Stimulated activated CD4-positive, alpha-beta T cell treated with anti-CD3 and anti-CD28 coated beads, Interleukin-1b, Interleukin-23, amount 100 ng/mL, for 1 hour (primary cell): ENCODE measurements at places on chromosomes 13 and 19.

DNA sequence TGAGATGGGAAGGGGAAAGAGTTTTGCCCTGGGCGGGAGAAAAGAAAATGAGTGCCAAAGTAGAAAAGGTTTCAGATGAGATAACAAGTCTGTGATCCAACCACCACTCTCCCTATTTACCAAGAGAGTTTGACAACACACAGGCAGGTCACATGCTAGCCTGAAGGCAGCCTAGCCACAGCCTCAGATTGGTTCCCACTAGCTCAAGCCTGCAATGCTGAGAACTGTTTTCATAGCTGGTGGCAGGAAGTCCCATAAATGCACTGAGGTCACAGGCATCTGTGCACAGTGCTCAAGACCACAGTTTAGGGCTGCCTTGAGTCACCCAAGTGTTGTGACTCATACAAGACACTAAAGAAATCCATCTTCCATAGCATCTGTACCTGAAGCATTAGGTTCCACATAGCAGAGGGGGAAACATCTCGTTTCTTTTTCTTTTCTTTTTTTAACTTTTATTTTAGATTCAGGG, 18.5 kb upstream of the POP4 start:
- no peak for DNase-seq

DNA sequence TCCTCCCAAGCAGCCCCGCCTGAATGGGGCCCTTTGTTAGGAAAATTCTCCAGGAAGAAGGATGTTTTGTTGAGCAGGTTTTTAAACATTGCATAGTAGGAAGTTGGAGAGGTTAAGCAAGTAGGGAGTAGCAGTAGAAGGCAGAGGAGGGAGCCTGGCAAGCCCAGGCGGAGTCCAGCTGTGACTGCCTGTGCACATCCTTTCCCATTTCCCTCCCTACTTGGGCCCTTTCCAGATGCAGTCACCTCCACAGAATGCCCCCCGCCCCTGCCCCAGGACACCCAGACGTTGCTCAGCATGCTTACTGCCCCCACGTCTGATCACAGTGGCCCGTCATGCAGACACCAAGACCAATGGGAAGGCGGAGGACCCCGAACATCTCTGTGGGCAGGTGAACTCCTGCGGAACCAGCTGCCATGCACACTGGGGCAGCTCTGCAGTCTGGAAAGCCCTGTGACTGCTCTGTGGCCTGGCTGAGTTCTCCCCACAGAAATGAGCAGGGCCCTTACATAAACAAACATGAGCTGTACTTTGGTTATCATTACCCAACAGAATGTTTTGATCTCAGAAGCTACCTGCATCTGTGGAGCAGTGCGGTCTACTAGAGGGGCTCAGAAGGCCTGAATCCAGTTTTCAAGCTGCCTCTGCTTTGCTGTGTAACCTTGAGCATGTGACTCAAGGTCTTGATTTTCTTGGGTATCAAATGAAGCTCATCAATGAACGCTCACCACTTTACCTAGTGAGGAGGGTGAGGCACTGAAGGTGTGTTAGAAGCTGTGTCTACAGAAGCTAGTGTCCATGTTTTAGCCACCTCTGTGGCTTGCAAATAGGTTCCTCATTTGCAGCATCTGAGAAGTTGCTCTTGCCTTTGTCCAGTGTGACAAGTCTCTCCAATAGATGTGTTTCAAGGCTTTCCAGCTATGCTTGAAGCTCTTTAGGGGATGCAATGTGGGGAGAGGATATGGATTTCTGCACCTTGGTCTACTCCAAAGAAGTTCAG, 84.2 kb downstream of the TNFRSF19 start:
- DNase-seq: no peak

- DNase-seq: no peak
Measured at GRCh38 chr13:64627654-64628053, 2602.5 kb downstream of the PCDH9 start.

GRCh38 chr13:98246538-98247172, 69.6 kb upstream of the RNF113B start:
- DNase-seq: no peak

DNA sequence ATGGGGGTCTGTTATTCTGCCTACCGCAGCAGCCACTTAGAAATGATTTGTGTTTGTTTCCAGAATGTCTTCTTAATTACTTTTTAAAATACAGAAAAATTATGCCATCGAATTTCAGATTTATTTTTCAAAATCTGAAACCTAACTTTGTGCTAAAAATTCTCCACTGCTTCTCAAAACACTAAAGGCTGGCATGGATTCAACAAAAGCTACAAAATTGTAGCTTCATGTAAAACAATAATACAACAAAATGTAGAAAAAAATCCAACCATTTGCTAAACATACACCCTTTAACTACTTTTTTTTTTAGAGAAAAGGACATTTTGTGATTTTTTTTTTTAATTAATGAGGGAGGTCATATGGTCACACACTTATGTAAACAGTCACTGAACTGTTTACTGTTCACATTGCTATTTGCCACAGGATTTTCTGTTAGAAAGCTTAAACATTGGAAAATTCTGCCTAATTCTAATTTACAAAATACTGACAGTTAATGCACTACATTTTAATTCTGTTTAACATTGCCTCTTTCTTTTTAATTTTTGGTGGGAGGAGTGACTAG, 606.6 kb downstream of the DCT start:
- DNase-seq: no peak

DNA sequence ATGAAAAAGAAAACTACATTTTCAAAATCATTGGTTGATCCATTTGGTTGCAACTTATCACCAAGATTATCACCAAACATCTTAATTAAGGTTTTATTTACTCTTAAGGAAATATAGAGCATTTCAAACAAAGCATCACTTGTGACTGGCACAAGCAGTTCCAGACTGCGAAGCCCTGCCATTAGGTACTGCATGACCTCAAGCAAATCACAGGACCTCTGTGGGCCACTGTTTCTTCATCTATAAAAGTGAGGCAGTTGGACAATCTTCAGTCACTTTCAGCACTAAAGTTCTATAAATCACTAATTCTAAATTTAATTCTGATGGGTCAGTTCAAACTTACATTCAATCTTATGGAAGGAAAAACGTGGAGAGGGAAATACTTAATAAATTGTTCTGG, 2.0 kb downstream of the ELF1 start:
- no peak for DNase-seq

- no peak for DNase-seq
Measured at GRCh38 chr13:99979453-99980200, 2.0 kb upstream of the ZIC2 start.

DNA sequence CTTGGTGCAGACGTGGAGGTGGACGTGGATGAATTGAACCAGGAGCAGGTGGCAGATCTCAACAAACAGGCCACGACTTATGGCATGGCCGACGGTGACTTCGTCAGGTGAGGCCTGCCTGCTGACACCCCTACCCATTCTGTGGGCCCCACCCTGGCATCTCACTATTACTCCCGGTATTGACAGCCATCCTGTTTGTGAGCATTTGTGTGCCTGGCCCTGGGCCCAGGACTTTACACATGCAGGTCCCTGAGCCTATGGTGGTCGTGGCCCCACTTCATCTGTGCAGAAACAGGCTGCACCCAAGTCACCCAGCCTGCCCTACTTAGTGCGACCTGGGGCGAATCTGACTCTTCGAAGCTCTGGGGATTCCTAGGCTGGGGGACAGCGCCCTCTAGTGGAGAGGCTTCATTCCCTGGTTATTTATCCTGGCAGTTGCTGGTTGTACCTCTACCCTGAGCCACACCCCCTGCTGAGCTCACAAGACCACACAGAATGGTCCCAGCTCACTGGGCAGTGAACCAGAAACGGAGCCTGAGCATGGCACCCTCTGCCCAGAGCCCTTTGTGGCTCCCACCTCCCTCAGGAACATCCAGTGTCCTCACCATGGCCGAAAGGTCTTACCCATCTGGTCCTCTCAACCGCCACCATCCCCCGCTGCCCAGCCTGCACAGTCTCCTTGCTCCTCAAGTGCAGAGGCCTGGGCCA, 16.9 kb downstream of the ZNF296 start:
- DNase-seq: peak; percentile 66

GRCh38 chr13:45932676-45933075, 81.1 kb upstream of the SIAH3 start:
- no peak for DNase-seq

- no peak for DNase-seq
Measured at GRCh38 chr13:74706801-74707200, 572.6 kb upstream of the KLF12 start.

DNA sequence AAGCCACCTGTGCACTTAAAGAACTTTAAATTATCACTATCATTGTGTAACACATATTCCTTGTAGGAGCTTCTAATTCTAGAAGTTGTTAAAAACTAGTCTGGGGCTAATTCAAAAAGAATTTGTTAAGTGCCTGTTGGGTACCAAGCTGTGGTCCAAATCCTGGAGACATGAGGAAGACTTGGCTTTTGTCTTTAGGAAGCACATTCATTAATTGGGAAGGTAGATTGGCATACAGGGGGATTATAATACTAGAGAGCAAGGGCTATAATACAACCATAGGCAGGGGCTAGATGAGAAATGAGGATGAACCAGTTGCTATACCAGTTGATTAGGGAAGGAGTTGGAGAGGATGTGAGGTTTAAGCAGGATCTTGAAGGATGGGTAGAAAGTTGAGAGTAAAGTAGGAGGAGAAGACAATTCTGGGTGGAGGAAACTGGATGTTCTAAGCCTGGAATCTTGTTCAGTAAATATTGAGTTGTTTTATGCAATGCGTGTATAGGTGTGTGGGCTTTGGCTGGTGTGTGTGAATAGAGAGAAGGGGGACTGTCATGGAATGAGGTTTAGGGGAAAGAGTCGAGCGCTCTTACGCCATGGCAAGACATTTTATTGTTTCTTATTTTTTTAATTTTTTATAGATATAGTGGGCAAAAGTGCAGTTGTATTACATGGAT, 350.1 kb downstream of the GPC5 start:
- DNase-seq: no peak

DNA sequence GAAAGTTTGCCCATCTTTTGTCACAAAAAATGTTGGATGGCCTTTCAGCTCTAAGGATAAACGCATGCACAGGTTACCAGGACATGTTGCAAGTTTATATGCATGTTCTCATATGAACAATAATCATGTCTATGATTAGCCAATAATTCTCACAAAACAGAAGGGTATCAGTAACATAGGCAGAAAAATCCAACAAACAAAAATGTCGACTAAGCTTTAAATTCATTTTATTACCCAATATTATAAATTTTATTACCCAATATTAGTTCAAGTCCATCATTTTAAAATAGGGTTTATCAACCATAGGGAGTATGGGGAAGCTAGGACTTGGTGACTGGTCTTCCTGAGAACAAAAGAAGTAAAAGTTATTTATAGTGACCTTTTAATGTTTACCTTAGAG, 93.1 kb downstream of the ENOX1 start:
- no peak for DNase-seq

GRCh38 chr13:87131611-87132010, 539.6 kb upstream of the SLITRK5 start:
- DNase-seq: no peak

GRCh38 chr13:28474491-28475134, 20.3 kb downstream of the FLT1 start:
- no peak for DNase-seq

- no peak for DNase-seq
Measured at GRCh38 chr19:49389406-49389805, 1.4 kb downstream of the KASH5 start.

DNA sequence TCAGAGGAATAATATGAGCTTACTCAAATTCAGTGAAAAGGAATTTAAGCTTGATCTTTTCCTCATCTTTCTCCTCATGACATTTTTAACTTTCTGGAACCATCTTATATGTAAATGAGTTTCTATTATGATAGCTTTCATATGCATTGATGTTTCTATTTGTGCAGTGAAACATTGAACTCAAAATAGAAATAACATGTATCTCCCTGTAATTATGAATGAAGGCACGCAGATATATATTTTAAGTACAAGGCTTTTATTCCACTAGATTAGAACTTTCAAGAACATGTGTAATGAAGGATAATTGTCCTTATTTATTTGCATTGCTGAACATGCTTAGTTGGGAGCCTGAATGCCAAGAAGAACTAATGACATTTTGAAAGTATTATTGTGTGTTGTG, 1391.7 kb upstream of the MIR17HG start:
- DNase-seq: no peak

DNA sequence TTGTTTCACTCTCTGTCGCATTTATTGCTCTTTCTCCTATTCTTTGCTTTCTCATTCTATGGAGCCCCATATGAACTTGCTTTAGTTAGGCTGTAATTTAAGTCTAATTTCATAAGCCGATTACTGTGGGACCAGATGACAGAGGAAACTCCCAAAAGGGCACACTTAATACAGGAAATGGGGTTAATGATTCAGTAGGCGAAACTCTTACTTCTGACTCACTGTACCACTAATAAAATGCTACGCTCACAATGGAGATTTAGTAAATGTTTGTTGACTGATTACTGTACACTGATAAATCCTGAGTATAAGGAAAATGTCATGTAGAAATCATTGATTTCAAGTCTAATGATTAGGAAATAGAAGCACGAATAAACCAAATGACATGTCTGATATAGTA, 276.4 kb downstream of the KLF5 start:
- no peak for DNase-seq

DNA sequence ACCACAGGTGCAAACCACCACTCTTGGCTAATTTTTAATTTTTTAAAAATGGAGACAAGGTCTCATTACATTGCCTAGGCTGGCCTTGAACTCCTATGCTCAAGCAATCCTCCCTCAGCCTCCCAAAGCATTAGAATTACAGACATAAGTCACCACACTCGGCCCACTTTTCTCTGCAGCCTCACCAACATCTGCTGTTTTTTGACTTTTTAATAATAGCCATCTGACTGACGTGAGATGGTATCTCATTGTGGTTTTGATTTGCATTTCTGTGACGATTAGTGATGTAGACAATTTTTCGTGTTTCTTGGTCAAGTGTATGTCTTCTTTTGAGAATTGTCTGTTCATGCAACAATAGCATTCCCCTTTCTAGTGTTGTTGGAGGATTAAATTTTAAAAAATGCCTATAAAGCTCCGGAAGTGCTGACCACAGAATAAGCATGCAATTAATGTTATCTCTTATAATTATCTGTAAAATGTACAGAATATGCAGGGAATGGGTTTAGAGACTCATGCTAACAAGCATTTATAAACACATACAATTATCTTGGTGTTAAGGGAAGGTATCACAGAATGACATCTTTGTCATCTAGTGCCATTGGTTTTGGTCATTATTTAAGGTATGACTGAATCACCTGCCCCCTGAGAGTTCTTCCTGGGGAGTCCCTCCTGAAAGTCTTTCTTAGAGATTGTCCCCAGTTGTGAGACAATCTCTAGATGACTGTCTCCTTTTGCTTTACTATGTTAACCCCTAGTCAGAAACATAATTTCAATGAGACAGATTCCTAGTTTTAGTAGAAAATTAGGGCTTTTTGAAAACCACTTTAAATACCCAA, 118.5 kb upstream of the SERTM1 start:
- no peak for DNase-seq

- DNase-seq: no peak
Measured at GRCh38 chr19:16051254-16052025, 24.9 kb upstream of the TPM4 start.
